ENCODE measurements at places on chromosomes 2 and 18. TPM values are rescaled to one million over a fixed set of nuclear protein-coding genes. Genes with fewer than 3 reads are reported as not detected.
A peak's percentile ranks its signal among the peaks of the same experiment; 100 is the strongest.

The LINC00305 gene
- total RNA-seq: not detected

- DNase-seq: no peak
Measured at GRCh38 chr2:84121-84520, 37.8 kb upstream of the FAM110C start.

The FAM168B gene
- 111 TPM for total RNA-seq

The CD207 gene
- not detected for total RNA-seq

DNA sequence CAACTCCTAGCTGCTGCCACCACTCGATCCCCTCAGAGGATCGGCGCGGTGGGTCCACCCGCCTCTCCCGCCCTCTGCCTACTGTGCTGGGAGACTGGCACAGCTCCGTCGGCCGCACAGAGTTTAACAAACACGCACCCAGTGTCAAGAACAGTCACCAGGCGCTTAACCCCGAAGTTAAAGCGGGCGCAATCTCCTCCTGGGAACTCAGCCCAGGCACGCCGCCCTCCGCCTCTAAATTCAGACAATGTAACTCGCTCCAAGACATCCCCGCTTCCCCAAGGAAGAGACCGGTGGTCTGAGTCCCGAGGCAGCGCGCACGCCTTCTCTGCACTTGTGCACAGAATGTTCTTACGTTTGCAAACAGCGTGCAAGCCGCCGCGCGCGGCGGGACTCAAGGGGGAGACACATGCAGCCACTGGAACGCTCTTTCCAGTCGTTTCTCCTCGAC lies 533 bp downstream of the CXCR4 start:
- DNase-seq: no peak

- no peak for DNase-seq
Measured at GRCh38 chr18:63465059-63465458, 11.7 kb upstream of the SERPINB5 start.

- DNase-seq: peak; percentile 70
Measured at GRCh38 chr2:127576433-127577207, 41.1 kb downstream of the MYO7B start.

DNA sequence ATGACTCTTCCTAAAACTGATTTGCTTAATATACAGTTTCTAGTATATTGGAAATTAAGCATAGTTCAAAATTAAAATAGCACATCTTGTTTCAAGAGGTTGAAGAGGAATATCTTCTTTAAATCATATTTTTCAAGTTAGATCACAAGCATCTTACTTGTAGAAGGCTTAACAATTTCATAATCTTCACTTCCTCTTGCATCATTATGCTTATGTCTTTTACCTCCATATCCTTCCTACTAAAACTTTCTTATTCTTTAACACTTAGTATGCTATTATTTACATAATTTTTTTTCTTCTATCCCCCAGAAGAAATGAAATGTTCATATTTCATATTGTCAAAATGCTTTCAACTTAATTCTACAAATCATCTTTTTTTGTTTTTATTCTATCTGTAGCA lies 1354.9 kb upstream of the TMEFF2 start:
- no peak for DNase-seq

GRCh38 chr2:206158563-206159345 lies 490 bp downstream of the NDUFS1 start:
- DNase-seq: no peak

- DNase-seq: no peak
Measured at GRCh38 chr2:214765180-214765579, 44.3 kb downstream of the BARD1 start.

DNA sequence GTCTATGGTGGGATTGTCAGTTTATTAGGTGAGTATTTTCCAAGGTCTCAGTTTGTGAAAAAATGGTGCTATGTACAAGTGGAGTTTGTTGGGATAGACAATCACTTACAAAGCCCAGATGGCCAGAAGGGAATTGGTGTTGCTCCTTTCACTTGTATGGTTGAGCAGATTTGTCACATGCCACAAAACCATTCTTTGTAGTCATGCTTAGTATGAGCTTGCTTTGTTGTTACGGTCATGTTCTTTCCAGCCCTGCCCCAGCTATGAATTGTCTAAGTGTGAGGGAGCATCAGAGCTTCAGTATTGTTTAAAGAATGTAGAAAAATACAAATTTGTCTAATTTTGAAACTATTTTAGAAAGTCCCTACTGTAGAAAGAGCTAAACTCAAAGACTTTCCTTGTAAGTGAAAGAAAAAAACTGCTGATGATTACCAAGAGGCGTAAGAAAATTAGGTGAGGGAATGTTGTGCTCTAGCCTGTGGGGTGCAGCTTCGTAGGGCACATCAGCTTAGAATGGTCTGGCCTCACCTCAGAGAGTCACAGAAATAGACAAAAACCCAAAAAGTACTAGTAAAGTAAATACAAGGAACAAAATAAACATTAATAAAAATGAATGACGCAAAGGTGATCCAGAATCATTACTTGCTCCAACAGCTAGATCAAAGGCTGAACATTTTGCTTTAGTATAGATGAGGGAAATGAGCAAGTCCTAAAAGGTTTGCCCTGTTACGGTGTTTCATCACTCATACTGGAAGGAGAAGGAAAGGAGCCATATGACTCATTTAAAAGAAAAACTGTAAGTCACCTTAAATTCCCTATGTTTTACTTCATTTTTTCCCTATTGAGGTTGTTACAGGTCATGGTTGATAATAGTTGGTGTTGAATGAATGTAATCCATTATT lies 9.2 kb downstream of the TGIF1 start:
- DNase-seq: no peak

GRCh38 chr2:202883987-202884675 lies 12.6 kb upstream of the ICA1L start:
- DNase-seq: no peak

DNA sequence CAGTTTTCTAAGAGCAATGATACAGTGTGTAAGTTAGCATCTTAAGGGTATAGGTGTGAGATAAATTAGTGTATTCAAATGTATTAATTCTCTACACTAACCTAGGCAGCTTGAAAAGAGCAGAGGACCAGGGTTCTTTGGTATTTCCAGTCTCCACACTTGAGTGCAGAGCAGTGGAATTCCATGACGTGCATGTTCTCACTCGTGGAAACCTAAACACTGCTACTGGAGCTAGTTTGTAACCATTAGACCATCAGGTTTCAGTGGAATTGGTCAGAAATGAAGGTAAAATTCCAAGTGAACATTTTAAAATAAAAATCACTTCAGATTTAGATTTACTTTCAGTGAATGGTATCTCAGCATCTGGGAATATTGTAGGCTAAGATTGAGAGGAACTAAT lies 9.0 kb downstream of the SPTBN1 start:
- DNase-seq: no peak

DNA sequence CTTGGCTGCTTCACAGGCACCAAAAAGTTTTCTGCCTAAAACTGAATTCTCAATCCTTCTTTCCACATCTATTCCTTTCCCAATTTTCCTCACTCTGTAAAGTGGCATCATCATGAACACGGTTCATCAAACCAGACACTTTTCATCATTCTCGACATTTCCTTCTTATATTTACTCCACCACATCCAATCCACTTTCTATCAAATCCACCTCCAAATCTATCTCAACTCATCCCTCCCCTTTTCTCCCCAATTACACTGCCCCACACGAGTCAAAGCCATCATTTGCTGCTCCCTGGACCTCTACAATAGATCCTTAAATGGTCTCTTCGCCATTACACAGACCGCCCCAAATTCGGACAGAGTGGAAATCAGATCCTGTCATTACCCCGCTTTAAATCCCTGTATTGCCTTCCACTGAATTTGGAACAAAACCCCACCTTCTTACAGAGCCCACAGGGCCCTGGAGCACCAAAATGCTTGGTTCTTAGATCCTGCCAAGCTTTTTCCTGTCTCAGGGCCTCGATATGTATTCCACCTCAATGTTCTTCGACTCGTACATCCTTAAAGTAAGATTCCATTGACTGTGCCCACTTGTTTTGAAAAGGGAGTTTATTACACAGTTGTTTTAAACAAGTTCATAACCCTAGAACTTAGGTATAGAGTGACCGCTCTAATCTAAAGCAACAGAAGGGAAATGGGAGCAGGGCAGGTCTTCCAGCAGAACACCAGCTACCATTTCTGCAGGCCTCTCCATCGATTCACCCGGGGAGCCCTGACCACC lies 856 bp downstream of the ACAA2 start:
- DNase-seq: no peak

- DNase-seq: no peak
Measured at GRCh38 chr18:35311496-35311895, 21.5 kb upstream of the ZSCAN30 start.

The SERPINB11 gene
- total RNA-seq: not detected

DNA sequence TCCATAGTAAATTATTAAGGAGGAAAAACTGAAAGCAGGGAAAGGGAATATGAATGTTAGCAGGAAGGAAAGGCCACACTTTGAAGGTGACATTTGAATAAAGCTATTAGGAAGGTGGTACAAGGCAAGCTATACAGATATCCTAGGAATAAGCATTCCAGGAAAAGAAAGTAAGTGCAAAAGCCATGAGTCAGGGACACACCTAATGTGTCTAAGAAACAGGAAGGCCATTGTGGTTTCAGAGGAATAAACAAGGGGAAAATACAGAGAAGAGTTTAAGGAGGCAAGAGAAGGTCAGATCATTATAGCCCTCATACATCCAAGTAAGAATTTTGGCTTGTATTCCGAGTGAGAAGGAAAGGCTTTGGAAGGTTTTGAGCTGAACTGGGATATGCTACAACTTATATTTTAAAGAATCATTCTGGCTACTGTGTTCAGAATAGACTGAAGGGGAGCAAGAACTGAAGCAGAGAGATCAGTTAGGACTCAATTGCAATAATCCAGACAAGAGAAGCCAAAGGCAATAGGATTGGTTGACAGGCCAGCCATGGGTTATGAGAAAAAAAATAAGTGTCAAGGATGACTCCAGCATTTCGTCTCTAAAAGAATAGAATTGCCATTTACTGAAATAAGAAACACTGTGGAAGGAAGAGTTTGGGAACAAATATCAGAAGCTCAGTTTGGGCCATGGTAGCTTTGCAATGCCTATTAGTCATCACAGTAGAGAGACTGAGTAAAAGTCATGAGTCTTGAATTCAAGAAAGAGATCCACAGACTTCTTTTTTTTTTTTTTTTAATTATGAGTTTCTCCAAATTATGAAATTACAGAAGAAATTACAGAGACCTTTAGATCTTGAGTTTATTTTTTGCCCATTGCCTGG lies 11.3 kb downstream of the RAD51AP2 start:
- DNase-seq: no peak

DNA sequence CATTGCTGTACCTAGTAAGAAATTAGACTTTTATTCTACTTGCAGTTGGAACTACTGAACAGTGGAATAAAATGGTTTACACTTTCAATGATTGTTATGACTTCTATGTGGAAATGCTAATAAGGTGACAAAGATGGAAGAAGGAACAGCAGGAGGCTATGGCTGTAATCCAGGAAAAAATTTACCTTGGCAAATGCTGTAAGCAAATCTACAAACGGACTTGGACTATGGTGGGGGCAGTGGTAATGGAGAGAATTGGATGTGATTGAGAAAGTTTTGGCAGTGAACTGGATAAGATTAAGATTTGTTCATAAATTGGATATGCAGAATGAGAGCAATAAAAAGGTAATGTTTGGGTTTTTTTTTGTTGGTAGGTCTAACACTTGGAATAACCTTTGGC lies 111.0 kb upstream of the ERBB4 start:
- DNase-seq: no peak

The NFU1 gene
- total RNA-seq: 69.9 TPM

DNA sequence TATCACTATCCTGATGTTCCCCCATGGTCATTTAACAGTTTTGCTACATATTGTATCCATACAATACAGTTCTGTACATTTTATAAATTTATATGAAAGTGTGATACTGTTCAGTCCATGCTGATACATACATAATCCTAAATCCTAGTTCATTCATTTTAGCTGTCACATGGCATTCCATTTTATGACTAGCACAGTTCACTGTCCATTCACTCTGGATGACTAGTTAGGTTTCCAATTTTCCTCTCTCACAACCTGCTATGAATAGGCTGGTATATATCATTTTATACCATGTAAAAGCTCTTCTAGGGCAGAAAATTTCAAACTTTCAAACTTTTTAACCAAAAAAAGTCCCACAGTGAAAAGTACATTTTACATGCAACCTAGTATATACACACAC lies 15.2 kb downstream of the SMAD2 start:
- DNase-seq: no peak

DNA sequence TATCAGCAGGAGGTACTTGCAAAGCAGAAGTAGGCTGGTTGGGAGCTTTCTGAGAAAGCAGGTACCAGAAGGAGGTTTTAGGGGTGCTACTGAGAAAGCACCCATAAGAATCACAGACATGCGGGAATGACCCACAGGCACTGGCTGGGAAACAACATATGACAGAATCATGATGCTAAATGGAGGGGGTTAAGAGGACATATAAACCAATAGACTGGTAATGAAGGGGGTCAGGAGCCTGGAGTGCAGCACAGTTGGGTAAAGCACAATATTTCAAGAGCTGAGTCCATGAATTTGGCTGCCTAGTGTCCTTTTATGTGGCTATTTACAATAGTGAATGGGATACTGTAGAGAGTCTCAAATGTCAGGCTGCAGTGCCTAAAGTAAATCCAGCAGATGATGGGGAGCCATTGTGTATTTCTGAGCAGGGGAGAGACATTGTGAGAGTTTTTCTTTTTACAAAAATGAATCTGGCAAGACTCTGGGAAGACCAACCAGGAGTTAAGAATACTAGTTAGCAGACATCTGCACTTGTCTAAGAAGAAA lies 27.6 kb upstream of the GMCL1 start:
- no peak for DNase-seq

DNA sequence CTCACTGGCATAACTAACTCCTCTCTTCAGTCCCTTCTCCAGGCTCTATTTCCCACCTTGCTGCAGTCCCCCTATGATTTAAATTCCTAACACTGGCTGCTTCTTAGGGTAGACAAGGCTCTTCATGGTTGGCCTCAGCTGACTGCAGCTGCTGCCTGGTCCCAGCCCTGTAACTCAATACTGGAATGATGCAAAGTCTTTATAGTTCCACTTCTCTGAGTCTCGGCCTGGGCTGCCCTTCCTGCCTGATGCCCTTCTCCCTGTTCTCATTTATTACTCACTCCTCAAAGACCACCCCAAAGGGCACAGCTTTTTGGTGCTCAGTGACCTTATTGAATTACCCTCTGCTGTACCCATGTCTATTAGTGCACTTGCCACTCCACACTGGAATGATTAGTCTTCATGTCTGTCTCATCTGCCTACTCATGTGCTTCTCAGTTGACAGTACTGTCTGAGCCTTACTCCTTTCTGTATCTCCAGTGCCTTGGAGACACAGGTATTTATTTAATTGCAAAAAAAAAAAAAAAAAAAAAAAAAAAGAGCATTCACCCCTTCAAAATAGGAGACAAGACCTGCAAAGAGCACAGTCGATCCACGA lies 199.4 kb upstream of the REV1 start:
- no peak for DNase-seq

- no peak for DNase-seq
Measured at GRCh38 chr2:216696751-216697560, 1.6 kb upstream of the IGFBP5 start.

The CD8A gene
- 2.0 TPM for total RNA-seq
